IPS DF 19.7 (cell line): ENCODE measurements at places on chromosomes 6 and 20.

GRCh38 chr6:7750197-7750596 is 24.3 kb downstream of the BMP6 start:
- DNase-seq = no peak

- DNase-seq = no peak
Observed at GRCh38 chr6:43510827-43511163, 649 bp upstream of the LRRC73 start.

GRCh38 chr6:168045706-168046620 is 33.0 kb downstream of the FRMD1 start:
- DNase-seq = no peak

DNA sequence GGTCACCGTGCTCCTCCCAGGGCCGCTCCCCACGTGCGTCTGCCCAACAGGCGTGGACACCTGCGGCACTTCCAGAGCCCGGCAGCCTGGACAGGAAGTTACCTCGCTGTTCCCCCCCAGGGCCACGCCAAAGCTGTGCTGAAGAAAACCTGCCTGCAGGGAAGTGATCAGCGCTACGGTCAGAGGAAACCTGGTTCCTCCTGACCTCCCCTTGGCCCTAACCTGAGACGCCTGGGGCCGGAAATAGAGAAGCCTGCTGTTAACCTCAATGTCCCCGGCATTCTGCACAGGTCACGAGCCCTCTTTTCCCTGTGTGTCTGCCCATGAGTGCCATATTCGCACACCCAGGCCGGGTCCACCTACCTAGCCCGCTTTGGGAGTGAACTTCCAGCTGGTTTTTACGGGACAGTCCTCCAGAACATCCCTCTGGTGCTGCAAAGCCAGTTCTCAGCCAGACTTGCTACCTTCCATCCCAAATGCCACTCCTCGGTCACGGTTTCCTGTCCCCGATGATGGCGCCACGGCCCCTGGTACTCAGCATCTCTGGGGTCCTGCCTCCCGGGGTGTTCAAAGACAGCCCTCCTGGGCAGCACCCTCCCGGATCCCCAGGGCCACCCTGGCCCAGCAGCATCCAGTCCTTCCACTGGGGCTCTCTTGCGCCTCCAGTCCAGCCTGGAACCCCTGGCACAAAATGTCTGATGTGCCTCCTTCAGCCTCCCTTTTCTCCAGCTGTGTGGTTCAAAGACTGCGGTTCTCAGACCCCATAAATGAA is 12.0 kb upstream of the IRF4 start:
- no peak for DNase-seq

- no peak for DNase-seq
Observed at GRCh38 chr6:166635013-166635970, 8.2 kb upstream of the RPS6KA2 start.

DNA sequence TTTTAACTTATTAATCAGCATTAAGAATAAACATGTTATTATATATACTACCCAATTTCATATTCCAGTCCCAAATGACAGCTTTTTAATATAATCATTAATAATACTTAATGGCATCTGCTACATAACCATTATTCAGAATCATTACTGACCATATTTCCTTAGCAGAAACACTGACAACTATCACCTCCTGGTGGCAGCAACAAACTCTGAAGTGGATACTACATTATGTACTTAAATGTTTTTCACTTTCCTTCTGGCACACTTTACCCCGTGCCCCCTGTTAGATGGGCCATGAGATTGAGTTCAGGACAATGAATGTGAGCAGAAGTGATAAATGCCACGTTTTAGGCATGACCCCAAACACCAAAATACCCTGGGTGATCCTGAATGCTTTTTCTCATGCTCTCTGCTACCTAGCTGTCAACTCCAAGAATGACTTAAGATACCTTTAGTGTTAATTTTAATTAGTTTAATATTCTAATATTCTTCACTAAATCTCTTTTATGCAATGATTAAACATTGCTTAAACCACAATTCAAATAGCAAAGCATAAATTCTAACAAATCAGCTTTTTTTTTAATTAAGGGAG is 77.1 kb downstream of the LMBRD1 start:
- no peak for DNase-seq

DNA sequence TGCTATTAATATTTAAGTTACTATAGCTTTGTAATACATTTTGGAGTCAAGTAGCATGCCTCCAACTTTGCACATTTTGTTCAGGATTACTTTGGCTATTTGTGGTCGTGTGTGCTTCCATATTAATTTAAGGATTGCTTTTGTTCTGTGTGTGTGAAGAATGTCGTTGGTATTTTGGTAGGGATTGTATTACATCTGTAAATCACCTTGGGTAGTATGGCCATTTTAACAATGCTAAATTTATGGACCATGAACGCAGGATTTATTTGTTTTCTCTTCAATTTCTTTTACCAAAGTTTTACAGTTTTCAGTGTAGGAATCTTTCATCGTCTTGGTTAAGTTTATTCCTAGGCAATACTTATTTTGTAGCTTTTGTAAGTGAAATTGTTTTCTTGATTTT is 758.0 kb downstream of the FRK start:
- no peak for DNase-seq

DNA sequence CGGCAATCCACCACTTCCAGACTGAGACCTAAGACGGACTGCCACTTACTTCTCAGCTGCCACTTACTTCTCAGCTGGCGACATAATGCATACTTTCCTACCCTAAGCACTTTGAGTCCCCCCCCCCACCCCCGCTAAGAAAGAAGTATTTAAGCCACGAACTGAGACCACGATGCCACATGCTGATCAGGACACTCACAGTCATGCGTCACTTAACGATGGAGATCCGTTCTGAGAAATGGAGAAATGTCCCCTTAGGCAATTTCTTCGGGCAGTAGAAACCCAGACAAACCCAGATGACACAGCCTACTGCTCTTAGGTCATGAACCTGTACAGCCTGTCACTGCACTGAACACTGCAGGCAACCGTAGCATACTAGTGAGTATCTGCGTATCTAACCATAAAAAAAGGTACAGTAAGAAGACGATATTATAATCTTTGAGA is 690 bp downstream of the IFNGR1 start:
- no peak for DNase-seq
